ENCODE measurements at places on chromosomes 11 and 22.
A peak's percentile ranks its signal among the peaks of the same experiment; 100 is the strongest.

DNA sequence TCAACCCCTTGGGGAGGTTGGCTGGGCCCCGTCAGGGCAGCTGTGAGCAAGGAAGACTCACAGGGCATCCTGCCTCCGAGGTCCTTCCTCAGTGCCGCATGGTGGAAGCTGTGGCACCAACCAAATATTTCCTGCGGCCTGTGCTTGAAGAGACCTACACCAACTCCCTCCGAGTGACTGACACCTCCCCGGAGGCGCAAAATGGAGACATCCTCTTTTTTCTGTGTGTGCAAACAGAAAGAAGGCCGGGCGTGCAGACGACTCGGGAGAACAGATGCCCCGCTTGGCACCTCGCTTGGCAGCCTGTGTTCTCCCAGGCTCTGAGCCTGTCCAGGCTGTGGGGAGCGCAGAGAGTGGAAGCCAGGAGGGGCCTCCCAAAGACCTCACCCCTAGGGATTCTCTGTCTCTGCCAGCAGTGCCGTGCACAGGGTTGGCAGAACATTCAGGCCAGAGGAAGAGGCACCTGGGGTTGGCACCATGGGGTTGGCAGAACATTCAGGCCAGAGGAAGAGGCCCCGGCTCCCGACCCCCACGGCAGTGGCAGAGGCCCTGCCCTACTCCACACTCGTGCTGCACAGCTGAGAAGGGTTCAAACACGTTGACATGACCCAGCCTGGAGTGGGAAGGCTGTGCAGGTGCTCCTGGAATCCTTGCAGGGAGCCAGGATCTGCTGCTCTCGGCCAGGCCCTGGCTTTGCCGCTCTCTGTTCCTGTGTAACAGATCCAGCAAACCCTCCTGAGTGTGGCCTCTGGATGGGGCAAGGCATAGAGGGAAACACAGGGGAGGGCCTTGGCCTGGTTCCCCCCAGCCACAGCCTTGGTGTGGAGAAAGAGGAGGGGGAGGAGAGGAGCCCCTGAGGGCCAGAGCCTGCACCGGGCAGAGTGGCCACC lies 805.5 kb downstream of the BRD1 start:
- DNase-seq, result no peak

- peak; percentile 59 for DNase-seq
Observed at GRCh38 chr11:13225038-13226001, 52.3 kb upstream of the BMAL1 start.

DNA sequence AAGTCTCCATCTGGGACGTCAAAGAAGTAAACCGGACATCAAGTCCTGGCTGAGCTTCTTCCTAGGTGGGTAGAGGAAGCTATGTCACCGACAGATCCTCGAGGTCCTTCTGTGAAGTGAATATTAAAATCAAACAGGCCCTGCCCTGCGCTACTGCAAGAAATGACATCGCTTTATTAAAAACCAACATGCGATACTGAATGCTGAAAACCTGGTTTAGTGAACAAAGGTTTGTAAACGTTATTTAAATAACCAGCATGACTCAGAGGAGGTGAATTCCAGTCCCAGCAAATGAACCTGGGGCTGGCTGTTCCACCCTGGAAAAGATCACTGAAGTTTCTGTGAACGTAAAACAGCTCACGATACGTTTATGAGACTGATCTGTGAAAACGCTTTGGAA lies 645 bp downstream of the RTCB start:
- peak; percentile 61 for DNase-seq

- no peak for DNase-seq
Observed at GRCh38 chr11:19243143-19243542, 2.4 kb upstream of the E2F8 start.

- no peak for DNase-seq
Observed at GRCh38 chr11:70854201-70854600, 398.2 kb downstream of the SHANK2 start.

DNA sequence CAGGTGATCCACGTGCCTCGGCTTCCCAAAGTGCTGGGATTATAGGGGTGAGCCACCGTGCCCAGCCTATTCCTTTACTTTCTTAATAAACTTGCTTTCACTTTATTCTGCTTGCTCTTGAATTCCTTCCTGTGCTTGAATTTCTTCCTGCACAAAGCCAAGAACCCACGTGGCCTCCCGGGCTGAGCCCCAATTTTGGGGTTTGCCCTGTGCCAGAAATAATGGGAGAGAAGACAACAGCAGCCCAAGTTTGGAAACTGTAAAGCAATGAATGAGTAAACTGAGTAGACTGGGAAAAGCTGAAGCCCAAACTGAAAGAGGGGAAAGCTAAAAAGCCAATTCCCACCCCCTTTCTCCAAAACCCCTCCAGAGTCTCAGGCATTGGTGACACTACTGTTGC lies 136.4 kb downstream of the NECTIN1 start:
- no peak for DNase-seq

GRCh38 chr11:100929377-100929776 lies 200.2 kb downstream of the PGR start:
- DNase-seq, result no peak

DNA sequence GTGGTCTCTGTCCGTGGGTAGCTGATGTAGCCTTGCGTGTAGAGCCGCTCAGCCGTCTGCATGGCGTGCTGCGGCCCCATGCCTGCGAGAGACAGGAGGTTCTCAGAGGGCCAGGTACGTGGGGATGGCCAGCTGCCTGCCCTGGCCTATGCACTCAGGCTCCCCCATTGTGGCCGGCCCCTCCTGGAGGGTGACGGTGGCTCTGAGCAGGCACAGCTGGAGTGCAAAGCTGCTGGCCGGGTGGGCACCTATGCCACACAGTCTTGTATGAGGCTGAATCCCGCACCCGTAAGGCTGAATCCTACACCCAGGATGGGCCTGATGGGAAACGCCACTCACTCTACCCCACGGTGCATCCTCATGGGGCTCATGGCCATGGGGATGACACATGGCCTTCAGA lies 11.6 kb upstream of the PPM1F start:
- no peak for DNase-seq

- no peak for DNase-seq
Observed at GRCh38 chr11:63290285-63290684, 46.9 kb upstream of the SLC22A25 start.

GRCh38 chr11:58659404-58659803 lies 36.9 kb downstream of the CNTF start:
- peak; percentile 76 for DNase-seq

DNA sequence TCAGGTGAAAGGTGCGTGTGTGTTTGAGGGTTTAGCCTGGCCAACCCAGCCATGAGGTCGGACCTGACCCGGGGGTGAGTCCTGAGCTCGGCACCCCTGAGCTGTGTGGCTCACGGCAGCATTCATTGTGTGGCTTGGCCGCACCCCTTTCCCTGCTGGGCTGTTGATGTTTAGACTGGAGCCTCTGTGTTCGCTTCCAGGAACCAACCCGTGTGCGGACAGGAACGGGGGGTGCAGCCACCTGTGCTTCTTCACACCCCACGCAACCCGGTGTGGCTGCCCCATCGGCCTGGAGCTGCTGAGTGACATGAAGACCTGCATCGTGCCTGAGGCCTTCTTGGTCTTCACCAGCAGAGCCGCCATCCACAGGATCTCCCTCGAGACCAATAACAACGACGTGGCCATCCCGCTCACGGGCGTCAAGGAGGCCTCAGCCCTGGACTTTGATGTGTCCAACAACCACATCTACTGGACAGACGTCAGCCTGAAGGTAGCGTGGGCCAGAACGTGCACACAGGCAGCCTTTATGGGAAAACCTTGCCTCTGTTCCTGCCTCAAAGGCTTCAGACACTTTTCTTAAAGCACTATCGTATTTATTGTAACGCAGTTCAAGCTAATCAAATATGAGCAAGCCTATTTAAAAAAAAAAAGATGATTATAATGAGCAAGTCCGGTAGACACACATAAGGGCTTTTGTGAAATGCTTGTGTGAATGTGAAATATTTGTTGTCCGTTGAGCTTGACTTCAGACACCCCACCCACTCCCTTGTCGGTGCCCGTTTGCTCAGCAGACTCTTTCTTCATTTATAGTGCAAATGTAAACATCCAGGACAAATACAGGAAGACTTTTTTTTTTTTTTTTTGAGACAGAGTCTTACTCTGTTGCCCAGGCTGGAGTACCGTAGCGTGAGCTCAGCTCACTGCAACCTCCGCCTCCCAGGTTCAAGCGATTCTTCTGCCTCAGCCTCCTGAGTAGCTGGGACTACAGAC lies 53.9 kb upstream of the PPP6R3 start:
- no peak for DNase-seq

DNA sequence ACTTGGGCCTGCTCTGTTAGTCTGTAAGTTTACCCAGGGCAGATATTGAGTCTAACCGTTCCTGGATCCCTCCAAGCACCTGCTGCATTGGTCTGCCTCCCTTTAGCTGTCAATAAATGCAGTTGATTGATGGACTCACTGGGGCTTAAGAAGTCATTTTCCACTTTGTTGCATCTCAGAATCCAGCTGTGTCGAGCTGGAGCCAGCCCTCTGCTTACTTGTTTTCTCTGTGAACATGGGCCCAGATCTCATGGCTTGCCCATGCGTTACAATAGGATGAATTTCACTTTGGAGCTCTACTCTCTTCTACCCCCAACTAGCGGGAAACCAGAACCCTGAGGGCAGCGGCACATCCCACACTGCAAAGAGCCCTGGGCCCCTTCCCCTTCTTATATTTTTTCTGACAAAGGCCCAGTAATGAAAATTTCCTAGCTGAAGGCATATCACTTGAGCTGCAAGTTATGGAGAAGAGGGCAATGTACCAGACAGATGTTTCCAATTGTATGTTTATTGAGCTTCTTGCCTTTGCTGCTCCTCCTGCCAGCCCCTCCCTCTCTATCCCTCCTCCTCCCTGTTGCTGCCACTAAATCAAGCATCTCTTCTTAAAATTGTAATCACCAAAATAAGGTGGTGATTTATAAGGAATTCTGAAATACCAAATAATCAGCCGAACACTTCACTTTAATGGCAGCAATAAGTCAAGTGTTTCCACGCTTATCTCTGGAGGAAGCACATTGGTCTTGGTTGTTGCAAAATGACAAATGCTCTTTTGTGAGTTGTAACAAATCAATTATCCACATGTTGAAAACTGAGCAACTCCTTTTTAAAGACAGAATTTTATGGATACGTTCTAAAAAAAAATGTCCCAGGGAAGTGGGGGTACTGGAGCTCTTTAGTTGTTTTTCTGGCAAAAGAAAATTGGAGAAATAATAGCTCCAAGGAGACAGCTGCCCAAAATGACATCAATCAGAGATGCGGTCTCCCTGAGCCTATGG lies 212.3 kb upstream of the ZBED5 start:
- DNase-seq, result no peak

DNA sequence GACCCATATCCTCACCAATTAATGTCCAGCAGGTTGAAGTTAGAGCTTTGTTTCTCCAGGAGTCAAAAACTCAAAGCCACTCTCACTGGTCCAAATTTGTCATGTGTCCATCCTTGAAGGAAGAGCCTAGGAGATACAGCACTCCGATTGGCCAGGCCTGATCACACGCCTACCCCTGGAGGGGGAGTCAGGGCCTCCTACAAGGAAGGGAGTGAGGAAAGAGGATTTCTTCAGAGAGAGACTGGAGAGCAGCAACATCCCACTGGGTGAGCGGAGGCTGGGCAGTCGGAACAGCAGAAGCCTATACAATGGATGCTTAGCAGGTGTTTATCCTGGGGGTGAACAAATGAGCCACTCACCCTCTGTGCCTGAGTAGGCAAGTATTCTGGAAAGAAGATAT lies 113.9 kb downstream of the TRIM29 start:
- no peak for DNase-seq

GRCh38 chr11:12281571-12282478 lies 95.5 kb upstream of the PARVA start:
- DNase-seq, result peak; percentile 81

- DNase-seq, result peak; percentile 70
Observed at GRCh38 chr22:17999851-18000250, 24.5 kb downstream of the MICAL3 start.

- no peak for DNase-seq
Observed at GRCh38 chr22:22144858-22145257, 99.7 kb upstream of the VPREB1 start.

- DNase-seq, result peak; percentile 61
Observed at GRCh38 chr11:76918941-76919386, 58.2 kb downstream of the ACER3 start.

DNA sequence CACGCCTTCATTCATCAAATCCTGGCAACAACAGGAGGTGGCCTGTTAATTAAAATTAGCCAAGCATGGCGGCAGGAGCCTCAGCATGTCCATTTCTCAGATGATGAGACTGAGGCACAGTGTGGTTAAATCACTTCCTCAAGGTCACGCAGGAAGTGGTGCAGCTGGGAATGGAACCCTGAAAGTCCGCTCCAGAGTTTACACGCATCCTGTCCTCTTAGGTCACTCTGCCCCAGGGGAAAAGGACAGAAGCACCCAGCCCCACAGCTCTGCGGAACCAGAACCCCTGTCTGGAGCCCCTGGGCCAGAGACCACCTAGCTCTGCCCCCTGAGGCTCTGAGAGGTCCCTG lies 19.6 kb downstream of the RPL3 start:
- peak; percentile 61 for DNase-seq

DNA sequence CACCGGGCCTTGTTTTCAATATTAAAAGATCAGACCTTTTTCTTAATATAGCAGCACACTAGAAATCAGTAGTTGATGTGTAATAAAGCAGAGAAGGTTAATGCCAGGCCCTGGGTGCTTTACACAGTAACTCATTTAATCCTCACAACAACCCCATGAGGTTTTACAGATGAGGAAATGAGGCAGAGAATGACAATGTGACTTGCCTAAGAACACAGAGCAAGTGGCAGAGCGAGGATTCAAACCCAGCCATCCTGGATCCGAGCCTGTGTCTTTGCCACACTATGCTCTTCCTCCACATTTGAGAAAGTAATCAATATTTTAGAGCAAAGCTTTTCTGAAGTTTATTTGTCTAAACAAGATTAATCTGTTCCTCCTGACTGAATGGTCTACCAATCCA lies 7.2 kb downstream of the JAML start:
- no peak for DNase-seq

DNA sequence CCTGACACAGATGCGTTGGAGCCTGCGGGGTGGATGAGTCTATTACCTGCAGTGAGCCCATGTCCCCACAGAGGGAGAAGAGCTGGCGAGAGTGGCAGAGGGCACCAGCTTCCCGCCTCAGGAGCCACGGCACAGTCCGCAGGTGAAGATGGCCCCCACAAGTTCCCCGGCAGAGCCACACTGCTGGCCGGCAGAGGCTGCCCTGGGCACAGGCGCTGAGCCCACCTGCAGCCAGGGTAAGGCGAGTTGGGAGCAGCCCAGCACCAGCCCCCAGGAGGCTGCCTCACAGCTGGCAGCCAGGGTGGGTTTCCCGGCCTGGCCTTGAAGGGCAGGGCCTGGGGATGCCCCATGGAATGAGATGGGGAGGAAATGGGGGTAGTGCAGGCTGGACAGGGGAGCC lies 5.2 kb upstream of the SUSD2 start:
- no peak for DNase-seq

- DNase-seq, result no peak
Observed at GRCh38 chr11:73233211-73233610, 15.1 kb downstream of the P2RY2 start.

DNA sequence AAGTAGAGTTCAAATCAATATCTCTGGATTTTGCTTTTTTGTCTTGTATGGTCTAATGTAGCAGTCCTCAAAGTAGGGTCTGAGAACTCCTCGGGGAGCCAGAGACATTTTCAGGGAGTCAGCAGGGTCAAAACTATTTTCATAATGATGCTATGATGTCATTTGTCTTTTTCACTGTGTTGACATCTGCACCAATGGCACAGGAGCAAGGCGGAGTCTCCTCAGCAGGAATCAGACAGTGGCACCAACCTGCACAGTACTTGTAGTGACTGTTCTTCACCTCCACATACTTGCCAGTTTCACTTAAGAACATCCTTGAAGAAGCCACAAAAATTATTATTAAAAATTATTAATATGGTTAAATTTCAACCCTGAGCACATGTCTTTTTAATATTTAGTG lies 14.9 kb upstream of the FXYD6 start:
- DNase-seq, result no peak
